ENCODE measurements at places on chromosomes 12 and 14.

DNA sequence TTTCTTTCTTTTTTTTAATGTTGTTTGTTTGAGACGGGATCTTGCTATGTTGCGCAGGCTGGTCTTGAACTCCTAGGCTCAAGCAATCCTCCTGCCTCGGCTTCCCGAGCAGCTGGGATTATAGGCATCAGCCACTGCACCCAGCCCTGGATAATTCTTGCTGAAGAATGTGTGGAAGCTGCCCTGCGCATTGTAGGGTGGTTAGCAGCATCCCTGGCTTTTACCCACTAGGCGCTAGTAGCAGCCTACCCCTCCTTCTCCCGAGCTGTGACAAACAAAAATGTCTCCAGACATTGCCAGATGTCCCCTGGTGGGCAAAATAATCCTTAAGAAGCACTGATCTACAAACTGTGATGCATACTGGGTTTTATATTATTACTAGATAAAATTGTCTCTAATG, 6.6 kb downstream of the DCAF4 start:
- DNase-seq = no peak

DNA sequence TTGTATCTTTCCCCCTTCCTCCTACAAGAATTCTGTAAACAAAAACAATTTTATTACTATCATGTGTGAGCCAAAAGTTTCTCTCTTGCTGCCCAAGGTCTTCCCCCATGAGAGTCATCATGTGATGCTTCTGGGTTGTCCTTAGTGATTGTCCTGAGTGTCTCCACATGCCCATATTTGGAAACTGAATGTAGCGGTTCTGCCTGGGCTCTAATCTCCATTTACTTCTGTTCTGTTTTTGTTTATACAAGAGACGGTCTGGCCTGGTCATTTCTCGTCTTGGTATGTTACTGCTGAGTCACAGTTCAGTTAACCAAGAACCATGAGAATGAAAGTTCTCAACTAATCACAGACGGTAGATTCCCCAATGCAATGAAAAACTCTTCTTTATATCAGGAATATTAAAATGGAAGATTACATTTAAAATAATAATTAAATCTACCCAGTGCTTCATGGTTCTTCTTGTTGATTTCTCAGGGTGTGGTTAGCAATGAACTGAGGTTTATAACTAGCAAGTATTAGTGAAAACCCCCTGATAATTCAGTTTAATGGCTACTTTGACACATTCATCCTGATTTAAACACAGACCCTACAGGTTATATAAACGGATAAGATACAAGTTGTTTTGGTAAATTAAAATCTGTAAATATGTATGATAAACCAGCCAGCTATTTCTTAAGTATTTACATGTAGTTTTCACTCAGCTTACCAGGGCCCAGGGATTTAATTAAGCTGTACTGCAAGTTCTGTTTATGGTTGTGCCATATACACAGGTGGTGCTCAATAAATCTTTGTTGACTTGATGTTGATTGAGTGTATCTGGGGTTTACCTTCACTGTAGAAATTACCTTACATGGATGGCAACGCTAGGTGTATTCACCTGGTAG, 81.1 kb downstream of the PELI2 start:
- DNase-seq = no peak

DNA sequence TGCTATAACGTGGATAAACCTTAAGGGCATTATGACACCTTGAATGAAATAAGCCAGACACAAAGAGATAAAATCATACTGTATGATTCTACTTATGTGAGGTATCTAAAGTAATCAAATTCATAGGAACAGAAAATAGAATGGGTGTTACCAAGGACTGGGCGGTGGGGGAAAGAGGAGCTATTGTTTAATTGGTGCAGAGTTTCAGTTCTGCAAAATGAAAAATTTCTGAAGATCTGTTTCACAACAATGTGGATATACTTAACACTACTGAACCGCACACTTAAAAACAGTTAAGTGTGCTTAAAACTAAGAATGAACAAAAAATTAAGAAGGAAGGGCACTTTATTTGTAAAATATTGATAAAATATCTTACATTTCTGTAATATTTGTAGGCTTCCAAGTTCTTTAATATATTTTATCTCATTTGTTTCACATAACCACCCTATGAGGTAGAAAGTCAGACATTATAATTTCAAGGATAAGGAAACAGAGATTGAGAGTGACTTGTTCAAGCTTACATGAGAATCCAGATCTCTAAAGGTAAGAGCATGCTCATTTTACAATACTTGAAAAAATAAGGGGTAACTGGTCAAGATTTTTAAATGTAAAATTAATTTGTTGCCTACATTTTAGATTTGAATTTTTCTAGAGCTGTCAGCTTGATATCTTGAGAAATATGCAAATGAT, 14.9 kb downstream of the LTA4H start:
- DNase-seq = peak; percentile 67

GRCh38 chr12:31647086-31647491, 12.4 kb upstream of the ETFBKMT start:
- no peak for DNase-seq

DNA sequence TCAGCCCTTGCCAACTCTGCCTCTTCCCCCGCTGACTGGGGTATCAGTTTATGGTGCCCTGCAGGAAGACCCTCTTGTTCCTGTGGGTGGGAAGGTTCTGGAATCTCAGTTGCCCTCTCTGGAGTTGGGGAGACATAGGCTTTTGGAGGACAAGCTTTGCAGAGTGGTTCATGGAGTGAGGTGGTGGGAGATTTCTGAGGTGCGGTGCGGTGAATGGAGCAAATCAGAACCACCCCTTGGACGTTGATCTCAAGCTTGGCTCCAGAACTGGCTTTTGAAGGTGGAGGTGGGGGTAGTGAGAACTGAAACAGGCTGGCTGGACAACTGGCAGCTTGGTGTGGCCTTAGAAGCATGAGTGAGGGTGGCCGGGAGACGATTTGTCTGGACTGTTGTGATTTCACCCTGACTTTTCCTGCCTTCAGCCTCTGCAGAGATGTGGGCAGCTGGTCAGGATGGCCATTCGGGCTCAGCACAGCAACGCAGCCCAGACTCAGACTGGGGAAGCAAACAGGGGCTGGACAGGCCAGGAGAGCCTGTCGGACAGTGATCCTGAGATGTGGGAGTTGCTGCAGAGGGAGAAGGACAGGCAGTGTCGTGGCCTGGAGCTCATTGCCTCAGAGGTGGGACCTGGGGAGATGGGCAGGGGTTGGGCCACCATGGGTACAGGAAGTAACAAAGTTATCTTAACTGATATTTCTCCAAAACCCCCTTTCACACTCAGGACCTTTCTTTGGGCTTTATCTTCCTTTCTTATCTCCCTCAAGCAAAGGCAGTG, 1.1 kb downstream of the SHMT2 start:
- DNase-seq = no peak

DNA sequence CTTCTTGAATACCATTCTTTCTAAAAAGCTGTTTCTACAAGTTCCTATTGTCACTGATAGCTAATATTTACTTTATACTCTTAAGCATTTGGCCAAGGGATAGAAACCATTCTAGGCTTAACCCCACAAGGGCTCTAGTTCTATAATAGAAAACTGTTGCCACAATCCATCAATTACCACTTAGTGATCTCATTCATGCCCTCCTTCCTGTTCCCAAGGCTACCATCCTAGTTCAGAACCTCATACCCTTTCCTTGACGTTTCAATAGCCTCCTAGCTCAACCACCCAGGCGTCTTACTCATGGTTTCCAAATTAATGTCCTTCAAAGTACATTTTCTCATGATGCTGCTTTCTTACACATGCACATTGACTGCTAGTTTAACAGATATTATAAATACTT, 493.5 kb downstream of the NAV3 start:
- no peak for DNase-seq

DNA sequence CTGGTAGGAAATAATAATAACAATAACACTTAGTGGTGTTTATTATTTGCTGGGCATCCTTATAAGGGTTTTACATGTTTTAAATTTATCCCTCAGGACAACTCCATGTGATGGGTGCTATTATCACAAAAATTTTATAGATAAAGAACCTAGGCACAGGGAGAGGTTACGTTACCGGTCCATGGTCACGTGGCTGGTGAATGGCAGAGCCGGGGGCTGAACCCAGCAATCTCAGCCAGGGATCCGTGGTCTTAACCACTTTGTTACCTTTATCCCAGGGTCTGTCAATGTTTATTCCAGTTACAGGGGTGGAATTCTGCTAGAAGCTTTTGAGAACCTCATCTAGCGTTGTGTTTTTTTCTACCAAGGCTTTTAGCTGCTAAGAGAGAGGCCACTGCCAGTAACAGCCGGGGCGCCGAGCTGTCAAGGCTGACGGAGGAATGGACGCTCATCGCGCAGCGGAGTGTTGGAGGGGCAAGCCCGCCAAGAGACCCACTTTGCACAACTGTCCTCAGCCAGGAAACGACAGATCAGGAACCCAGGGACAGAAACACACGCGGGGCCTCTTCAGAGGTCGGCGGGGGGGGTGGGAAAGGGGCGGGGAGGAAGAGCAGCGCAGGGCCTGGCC, 418 bp downstream of the AMN1 start:
- no peak for DNase-seq

DNA sequence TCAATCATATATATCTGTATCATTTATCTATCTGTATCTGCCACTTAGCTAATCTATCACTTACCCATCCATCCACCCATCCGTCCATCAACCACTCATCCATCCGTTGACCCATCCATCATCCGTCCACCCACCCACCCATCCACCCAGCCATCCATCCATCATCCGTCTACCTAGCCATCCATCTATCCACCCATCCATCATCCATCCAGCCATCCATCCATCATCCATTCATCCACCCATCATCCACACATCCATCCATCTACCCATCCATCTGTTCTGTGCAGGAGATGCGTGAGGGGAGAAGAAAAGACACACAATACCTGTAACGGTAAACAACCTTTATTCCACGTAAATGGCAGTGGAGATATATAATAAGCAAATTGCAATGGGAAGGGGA, 20.2 kb downstream of the NOC4L start:
- no peak for DNase-seq

DNA sequence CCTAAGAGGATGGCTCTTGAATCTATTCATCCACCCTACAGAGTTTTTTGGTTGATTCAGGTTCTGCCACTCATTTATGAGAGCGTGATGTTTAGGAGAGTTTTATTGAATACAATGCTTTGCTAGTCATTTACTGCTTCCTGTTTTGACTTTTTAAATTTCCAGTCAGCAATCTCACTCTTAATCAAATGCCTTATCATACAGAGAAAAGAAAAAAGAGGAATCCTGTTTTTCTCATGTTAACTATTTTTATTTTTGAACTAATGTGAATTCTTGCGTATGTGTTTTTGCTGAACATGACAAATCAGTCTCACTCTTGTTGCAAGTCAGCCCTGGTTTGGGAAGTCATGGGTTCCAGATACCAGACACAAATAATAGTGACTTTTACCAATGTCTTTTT, 22.1 kb upstream of the LGMN start:
- DNase-seq = no peak

- no peak for DNase-seq
Observed at GRCh38 chr12:452667-453210, 7.0 kb upstream of the B4GALNT3 start.

GRCh38 chr14:99737451-99737951, 53.4 kb downstream of the CYP46A1 start:
- no peak for DNase-seq

DNA sequence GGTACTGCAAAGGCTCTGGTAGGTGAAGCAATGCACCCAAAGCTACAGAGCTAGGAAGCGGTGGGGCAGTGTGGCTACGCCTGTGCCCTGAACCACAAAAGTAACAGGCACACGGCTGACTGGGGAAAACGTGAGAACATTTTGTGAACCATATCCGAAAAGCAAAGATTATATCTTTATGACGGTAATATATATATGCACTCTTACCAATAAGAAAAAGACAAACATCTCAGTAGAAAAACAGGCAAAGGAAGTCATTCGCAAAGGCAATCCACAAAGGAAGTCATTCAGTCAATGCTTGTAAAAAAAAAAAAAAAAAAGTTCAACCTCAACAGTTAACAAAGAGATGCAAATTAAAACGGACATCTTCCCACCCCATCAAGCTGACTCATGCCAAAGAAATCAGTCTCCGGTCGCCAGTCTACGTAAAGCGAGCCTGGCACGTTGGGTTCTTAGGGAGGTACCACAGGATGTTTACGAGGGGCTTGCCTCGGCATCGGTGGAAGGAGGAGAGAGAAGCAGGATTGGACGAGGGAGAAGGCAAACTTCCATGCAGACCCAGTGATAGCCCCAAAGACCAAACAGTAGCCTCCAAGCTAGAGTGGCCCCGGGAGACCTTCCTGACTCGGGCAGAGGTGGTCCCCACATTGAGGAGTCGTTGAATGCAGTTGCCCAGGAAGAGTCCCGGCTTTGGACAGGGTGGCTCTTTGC, 39.4 kb upstream of the PPP2R5C start:
- no peak for DNase-seq

GRCh38 chr12:89064780-89065179, 287.5 kb downstream of the DUSP6 start:
- no peak for DNase-seq

- DNase-seq = no peak
Observed at GRCh38 chr14:101622251-101623076, 61.2 kb downstream of the DIO3 start.

DNA sequence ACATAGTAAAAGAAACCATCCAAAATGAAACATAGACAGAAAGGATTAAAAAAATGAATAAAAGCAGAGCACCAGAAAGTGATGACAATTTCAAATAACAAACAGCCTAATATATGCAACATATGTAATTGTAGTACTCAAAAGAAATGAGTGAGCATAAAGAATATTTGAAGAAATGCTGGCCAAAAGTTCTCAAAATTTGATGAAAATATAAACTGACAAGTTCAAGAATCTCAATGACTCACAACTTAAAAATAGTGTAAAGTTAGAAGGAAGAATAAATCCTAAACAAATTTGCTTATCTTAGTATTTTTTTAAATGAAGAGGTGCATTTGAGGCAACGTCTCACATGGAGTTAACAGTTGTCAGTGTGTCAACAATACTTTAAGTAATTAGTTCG, 498.9 kb downstream of the SLC6A15 start:
- DNase-seq = no peak

DNA sequence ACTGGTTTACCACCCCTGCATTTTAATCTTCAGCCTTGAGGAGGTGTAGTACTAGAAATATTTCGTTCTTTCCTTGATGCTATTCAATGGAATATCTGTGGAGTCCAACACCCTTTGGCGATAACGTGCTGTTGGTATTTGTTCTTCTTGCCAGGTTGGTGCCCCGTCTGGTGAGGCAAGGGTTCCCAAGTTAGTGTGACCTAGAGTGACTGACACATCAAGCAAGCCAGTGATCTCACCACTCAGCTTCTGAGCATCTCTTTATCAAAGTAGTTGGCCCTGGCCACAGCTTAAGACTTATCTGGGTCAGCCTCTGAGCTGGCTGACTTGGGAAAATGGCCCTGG, 60.2 kb downstream of the PLXNC1 start:
- no peak for DNase-seq

GRCh38 chr14:97975962-97976361, 1178.8 kb downstream of the VRK1 start:
- no peak for DNase-seq

- DNase-seq = no peak
Observed at GRCh38 chr14:96162265-96162664, 42.4 kb upstream of the BDKRB2 start.

DNA sequence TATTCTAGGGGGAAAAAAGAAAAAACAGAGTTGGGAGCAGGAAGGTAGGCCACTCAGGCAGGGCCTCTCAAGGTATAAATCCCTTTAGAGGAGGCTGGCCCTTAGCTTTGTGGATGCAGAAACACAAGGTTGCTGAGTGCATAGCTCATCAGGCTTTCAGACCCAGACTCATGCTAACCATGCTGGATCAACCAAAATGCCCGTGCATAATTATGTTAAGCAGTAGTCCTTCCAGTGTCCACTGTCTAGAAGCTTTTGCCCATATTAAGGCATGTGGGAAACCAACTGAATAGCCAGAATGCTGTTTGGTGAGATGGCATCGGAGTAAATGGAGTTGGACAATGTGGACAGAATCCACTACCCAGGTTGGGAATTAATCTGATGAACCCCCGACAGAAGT, 18.9 kb downstream of the ARG2 start:
- no peak for DNase-seq
